ENCODE measurements at places on chromosomes 12 and 14.

GRCh38 chr12:92558806-92559205 is 144.0 kb upstream of the PLEKHG7 start:
- DNase-seq, result no peak

GRCh38 chr14:69701291-69701690 is 65.7 kb upstream of the SRSF5 start:
- no peak for DNase-seq

DNA sequence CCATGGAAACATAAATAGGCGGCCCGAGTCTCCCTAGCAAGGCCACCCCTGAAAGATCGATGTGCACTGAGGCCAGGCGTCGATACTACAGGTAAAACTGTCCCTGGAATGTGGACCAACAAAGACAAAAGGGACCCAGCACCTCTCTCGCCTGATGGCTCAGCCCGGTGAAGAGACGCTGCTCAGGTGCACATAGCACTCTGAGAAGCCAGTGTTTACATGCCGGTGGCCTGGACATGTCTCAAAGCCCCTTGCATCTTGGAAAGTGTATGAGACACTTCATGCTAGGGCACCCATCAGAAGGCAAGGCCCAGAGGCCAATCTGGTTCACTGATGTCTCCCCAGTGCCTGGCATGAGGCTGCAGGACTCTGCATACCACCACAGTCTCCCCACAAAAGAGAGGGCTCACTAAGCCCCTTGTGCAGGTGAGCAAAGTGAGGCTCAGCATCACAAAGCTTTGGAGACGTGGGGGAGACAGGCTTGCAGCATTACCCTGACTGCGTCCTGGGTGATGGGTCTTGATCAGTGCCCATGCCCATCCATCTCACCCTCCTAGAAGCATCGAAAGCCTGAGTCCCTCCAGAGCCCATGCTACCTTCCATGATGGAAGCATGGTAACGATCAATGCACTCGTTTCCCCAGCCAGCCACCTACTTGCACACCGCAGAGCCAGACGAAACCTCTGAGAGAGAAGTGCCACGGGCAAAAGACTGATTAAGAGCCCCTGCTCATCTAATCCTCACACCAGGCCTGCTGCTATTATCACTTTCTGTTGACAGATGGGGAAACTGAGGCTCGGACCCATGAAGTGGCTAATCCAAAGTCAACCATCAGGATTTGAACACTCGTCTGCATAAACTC is 16.1 kb downstream of the BCL11B start:
- no peak for DNase-seq

DNA sequence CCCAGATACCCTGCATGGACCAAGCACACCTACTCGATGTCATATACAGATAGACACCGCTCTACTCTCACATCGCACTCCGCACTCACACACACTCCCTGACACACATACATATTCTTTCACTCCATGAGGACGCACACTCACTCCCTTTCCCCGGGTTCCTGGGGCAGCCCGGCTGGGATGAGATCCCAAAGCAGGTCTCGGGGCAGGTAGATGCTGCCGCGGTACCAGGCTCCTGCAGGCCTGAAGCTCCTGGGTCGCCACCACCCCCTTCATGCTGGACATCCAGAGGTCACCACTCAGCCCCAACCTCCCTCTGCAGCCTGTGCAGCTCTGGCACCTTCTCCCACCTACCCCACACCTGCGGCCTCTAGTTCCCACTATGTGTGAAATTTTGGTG is 2.3 kb downstream of the C1QL4 start:
- no peak for DNase-seq

DNA sequence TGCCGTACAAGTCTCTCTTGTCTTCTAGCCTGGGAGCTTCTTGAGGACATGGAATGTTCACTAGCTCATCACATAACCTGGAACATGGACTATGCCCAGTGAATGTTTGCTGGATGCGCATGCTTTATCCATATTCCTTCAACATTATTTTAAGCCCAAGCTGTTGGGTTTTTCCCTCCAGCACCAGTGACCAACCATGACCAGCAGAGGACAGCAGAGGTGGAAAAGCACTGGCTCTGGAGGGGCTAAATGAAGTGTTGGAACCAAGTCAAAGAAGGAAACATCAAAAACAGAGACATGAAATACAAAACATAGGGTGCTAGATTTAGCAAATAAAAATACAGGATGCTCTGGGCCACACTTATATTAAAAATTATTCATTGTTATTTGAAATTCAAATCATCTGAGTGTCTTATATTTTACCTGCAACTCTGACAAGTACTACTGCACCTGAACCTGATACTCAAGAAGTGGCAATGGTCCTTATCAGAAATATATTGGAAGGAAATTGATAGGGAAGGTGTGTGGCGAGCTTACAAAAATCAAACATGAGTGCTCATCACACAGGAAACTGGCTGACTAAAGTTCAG is 23.1 kb upstream of the HELB start:
- DNase-seq, result peak; percentile 31

DNA sequence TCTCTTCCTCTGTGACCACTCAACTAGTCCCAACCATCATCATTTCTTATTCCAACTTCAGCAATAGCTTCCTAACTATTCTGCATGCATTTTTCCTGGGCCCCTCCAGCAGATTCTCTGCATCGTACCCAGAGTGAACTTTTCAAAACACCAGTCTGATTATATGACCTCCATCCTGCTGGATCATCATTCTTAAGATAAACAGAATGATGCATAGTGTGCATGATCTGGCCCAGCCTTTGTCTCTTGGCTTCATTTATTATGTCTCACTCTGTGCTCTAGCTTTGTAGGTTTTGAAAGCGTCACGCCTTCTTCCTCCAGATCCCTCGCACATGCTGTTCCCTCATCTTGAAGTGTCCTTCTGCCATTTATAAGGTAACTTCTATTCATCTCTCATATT is 46.3 kb upstream of the SLC38A4 start:
- DNase-seq, result no peak
